ENCODE measurements at places on chromosomes 6 and 20.
A peak's percentile ranks its signal among the peaks of the same experiment; 100 is the strongest.

- DNase-seq: no peak
Measured at GRCh38 chr6:54390362-54390761, 82.1 kb downstream of the TINAG start.

DNA sequence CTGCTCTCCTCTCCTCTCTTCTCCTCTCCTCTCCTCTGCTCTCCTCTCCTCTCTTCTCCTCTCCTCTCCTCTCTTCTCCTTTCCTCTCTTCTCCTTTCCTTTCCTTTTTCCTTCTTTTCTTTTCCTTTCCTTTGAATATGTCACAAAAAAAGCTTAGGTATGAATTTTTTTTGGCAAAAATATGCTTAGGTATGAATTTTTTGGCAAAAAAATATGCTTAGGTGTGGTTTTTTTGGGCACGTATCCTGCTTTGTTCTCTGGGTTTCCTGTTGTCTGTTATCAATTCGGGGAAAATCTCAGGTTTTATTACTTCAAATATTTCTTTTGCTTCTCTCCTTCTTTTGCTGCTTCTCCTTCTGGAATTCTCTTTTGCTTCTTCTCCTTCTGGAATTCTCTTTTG lies 155.5 kb upstream of the PMEPA1 start:
- no peak for DNase-seq

DNA sequence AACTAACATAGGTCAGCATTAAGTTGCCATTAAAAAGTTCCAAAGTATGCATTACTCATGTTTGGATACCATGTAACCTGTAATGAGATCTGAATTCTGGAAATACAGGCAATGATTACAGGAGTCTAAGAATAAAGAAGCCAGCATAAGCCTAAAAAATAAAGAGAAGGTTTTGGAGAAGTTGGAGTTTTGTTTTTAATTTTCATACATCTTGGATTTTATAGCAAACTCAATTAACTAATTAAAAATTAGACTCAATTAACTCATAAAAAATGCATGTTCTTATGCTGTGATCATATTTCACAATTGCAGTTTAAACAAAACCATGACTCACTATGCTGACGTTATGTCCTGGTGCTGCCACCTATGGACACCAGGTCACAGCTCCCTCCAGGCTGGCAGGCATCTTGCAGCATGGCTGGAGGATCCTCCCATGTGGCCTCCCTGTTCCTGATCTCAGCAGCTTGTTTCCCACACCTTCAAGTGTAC lies 648.8 kb upstream of the AGPAT4 start:
- DNase-seq: peak; percentile 6

GRCh38 chr20:17066902-17067301 lies 159.9 kb upstream of the PCSK2 start:
- no peak for DNase-seq

DNA sequence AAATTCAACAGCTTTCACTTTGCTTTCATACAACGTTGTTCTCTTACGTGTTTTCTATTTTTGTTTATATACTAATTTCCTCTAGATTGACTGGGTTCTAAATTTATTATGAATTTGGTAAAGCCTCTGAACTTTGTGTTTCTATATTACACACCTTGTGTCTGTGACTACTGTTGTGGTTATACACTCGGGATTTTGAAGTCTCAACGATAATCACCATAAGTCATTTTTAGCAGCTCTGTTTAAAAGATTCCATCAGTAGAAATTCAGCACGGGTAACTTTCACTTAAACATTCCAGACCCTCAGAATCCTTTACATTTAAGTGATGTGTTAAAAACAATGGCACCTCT lies 31.8 kb upstream of the HBS1L start:
- no peak for DNase-seq

DNA sequence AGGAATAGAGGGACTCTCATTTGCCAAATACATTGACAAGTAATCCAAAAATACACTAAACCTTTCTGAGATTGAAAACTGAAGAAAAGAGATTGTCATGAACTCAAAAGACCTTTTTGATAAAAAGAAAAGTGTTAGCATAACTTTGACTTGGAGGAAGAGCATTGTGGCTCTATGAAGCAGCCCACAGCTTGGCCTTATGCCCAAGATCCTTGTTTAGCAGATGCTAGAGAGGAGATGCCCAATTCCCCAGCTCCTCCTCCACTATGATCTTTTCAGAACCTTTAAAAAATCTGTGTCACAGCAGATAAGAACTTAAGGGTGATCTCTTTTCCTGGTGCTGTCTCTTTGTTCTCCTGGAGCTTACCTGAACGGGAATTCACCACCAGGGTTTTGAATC lies 35.8 kb upstream of the IGF2R start:
- peak; percentile 61 for DNase-seq

DNA sequence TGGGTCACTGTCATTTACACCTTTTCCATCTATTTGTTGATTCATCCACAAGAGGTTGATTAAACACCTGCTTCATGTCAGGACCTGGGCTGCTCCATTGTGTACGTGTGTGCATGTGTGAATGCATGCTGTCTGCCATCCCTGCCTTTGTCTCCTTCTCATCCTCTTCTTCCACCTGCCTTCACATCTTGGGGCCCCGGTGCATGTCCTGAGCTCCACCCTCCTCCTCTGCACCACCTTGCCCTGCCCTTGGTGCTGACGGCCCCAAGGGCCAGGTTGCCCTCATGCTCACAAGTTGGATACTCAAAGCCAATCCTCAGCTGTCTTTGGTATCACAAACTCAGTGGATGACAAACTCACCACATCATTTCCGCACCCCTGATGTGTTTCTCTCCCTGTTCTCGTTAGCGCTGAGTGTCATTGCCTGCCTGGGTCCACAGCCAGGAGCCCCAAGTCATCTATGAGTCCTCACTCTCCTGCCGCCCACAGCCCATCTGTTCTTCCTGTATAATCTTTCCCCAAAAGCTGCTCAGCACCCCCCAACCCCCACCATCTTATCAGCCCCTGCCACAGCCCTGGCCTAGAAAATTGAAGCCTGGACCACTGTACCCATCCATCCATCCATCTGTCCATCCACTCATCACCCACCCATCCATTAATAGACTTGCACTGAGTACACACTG lies 85.0 kb downstream of the SRC start:
- DNase-seq: no peak

GRCh38 chr6:157741948-157742556 lies 81.0 kb upstream of the SNX9 start:
- no peak for DNase-seq

DNA sequence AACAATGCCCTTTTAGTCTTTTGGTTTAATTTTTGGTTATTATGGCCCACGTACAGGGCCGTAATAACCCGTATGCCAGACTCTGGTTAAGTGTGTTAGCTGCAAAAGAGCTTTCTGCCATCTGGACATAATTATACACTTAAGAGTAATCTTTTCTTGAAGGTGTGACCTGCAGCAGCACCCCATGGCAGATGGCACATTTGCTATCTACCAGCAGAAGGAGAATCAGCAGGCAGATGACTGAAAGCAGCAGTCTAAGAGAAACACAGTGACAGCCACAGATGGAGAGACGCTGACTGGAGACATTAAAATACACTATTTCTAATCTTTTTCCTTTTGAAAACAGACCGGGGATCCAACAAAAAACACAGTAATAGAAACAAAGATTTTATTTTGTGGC lies 18.7 kb downstream of the ASF1A start:
- DNase-seq: no peak

DNA sequence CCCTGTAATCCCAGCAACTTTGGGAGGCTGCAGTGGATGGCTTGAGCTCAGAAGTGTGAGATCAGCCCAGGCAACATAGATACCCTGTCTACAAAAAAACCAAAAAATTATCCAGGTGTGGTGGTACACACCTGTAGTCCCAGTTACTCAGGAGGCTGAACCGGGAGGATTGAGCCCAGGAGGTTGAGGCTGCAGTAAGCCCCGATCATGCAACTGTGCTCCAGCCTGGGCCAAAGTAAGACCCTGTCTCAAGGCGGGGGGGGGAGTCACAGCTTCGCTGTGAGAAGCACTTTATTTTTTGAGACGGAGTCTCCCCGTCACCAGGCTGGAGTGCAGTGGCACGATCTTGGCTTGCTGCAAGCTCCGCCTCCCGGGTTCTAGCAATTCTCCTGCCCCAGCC lies 54.2 kb downstream of the EZR start:
- no peak for DNase-seq

DNA sequence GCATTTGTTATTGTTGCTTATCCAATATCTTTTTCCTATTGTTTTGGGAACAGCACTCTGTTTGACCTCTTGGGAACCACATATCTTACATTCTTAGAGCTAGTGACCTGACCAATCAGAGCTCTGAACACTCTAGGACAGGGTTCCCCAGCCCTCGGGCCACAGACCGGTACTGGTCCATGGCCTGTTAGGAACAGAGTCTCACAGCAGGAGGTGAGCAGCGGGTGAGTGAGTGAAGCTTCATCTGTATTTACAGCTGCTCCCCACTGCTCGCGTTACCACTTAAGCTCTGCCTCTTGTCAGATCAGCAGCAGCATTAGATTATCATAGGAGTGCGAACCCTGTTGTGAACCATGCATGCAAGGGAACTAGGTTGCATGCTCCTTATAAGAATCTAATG lies 226.0 kb upstream of the TSHZ2 start:
- no peak for DNase-seq

- DNase-seq: no peak
Measured at GRCh38 chr6:125195526-125195925, 42.0 kb downstream of the TPD52L1 start.

DNA sequence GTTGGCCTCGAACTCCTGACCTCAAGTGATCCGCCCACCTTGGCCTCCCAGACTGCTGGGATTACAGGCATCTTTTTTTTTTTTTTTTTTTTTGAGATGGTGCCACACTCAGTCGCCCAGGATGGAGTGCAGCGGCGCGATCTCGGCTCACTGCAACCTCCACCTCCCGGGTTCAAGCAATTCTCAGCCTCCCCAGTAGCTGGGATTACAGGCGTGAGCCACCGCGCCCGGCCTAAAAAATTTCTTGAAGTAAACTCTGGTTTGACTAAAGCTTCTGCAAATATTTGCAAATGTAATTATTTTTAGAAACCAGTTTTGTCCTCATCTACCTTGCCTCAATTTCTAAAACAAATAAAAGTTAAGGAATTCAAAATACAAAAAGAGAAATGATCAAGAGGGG lies 1.2 kb downstream of the IBTK start:
- no peak for DNase-seq

Data from foreskin fibroblast (primary cell).